Cortex of kidney (tissue), 1 donor: ENCODE measurements at places on chromosomes 11 and 22.

DNA sequence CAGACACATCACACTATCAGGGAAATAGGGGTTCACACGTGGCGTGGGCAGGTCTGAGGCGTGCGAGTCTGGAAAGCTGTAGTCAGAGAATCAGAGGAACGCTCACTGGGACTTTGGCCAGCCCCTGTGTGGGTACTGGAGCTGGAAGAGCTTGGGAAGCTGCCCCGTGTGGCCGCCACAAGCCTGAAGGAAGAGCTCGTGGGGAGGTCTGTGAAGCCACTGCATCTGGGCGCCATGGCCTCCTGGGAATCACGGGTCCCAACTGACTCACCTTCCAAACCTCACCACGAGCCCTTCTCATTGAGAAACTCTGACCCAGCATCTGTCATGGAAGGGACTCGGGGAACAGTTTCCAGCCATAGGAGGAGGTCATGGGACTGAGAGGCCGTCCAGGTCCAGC lies 5.9 kb upstream of the MRGPRF start:
- DNase-seq: no peak

DNA sequence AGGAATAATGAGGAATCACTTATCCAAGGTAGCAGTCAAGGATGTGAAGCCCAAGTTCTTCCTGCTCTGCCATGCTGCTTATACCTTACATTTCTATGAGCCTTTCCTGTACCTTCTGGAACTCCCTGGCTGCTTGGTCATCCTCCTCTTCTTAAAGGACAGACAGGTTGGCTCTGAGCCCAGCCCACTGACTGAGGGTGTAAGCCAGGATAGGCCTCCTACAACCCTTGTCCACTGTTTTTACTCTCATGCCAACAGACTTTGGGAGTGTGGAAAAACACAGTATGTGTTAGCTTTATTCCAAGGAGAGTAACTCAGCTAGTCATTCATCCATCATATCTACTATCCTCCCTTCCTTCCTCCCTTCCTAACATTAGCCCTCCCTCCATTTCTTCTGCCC lies 47.5 kb downstream of the IRAG1 start:
- DNase-seq: no peak

DNA sequence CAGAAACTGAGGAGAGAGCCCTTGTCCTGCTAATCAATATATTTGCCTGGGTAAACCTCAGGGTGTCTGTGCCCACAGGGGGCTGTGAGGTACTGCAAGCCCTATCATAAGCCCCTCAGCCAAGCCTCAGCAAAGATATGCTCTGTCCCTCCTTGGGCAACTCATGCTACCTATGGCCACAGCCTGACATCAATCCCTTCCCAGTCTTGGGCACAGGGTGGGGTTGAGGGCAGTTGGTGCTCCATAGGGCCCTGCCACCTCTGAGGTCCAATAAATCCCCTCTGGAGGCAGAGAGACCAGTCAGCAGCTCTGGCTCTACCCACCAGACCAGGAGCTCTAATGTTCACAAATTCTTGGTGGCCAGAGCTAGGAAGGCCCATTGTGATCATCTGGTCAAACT lies 23.8 kb downstream of the TPBGL start:
- DNase-seq: no peak

GRCh38 chr11:1519028-1520010 lies 32.7 kb upstream of the MOB2 start:
- DNase-seq: no peak

DNA sequence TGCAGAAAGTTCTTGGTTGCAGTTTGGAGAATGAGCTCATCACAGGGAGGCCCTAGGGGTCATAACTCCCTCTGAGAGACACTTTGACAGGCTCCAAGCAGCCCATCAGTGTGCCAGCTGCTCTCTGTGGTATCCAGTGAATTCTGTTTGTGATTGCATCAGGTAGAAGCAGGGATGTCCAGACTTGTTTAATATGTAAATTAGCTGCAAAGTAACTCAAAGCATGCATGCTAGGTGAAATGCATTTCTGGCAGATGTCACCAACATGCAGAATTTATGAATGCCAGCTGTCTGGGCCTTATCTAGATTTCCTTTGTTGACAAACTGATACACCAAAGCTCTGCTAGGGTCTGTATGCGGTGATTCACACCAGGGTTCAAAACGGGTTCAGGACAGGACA lies 123.6 kb upstream of the MTNR1B start:
- no peak for DNase-seq

GRCh38 chr11:120074076-120074475 lies 63.8 kb downstream of the TRIM29 start:
- no peak for DNase-seq

DNA sequence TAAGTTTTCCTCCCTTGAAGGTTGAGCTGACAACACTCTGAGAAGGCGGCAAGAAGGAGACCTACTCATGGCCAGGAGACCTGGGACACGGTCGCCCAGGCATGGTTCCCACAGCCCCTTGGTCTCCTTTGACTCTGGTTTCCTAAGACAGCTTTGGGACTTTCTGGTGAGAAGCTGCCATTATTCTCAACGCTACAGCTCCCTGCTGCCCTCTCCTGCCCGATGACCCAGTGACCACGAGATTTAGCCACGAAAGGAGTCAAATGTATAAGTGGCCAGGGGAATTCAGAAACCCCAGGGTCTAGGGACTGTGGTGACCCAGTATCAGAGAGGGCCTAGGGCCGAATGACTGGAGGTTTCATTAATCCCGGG lies 699 bp upstream of the SDF2L1 start:
- no peak for DNase-seq

- DNase-seq: no peak
Measured at GRCh38 chr11:33531743-33532181, 168.9 kb downstream of the C11orf91 start.
